Stomach (tissue), 19 donors: ENCODE measurements at places on chromosomes 5 and 9. TPM values are rescaled to one million over a fixed set of nuclear protein-coding genes. Genes with fewer than 3 reads are reported as not detected.
A peak's percentile ranks its signal among the peaks of the same experiment; 100 is the strongest.

- no peak for DNase-seq
Observed at GRCh38 chr5:608429-609370, 3.4 kb upstream of the CEP72 start.

DNA sequence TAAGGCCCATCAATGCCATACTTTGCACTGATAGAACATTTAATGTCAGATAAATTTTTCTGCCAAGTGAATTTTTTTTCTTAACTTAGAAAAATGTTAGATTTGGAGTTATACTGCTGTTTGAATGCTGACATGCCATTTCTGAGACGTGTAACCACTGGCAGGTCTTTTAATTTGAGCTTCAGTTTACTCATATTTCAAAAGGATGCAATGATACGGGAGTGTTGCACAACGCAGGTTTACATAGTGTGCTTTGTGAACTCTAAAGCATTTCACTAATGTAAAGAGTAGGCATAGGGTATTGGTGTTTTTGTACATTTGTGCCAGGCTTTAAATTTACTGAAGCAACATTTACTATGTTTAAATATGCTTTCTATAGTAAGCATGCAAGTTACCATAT is 4.2 kb downstream of the ZBTB43 start:
- DNase-seq, result no peak

- no peak for DNase-seq
Observed at GRCh38 chr5:56900395-56900794, 9.0 kb upstream of the SETD9 start.

- no peak for DNase-seq
Observed at GRCh38 chr5:146620031-146620668, 104.2 kb upstream of the GPR151 start.

- DNase-seq, result no peak
Observed at GRCh38 chr5:88207575-88207974, 61.1 kb downstream of the TMEM161B start.

GRCh38 chr9:32579706-32580331 is 6.9 kb upstream of the NDUFB6 start:
- peak; percentile 82 for DNase-seq

DNA sequence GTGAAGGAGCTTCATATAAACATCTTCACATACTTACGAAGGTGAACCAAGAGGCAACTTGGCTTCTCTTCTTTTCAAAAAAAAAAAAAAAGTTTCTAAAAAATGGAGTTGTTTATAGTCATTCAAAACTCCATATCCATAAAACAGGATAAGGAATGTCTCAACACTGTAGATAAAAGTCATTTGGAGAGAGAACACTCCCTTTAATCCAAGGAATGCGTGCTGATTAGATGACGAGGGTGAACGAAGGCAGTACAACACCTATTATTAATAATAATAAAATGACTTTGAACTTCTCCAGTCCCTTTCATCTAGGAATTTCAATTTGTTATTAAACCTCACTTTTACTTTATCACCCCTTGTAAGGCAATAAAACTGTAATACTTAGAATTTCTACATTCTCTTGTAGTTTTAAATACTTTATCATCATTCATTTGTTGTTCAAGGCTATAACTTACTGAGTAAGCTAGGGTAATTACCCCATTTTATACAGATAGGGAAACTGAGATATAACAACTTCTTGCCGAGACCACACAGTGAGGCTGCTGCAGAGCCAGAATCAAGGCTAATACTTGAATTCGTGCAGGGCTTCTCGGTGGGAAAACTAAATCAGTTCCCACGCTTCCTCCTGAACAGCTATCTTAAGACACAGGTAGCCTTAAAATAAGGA is 377.1 kb downstream of the EFNA5 start:
- peak; percentile 41 for DNase-seq

- DNase-seq, result no peak
Observed at GRCh38 chr9:93601063-93601462, 24.7 kb downstream of the PHF2 start.

DNA sequence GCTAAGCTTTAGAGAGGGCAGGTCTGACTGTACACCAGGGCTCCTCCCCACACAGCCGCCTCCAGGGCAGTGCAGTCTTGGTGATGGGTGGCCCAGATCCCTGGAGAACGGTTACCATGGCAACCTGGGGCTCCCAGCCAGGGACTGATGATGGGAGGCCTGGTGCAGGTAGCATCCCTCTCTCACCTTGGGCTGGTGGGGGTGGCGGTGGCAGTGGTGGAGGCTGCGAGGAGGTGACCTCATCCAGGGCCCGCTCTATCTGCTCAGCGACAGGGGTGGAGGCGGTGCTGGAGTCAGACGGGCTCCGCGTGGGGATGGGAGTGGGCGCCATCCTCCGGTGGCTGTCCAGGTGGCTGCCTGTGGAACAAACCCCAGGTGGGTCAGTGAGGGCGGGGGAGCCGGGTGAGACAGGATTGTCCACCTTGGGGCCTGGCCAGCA is 12.3 kb downstream of the PRR7 start:
- no peak for DNase-seq

- no peak for DNase-seq
Observed at GRCh38 chr5:10377081-10377480, 23.6 kb downstream of the MARCHF6 start.

DNA sequence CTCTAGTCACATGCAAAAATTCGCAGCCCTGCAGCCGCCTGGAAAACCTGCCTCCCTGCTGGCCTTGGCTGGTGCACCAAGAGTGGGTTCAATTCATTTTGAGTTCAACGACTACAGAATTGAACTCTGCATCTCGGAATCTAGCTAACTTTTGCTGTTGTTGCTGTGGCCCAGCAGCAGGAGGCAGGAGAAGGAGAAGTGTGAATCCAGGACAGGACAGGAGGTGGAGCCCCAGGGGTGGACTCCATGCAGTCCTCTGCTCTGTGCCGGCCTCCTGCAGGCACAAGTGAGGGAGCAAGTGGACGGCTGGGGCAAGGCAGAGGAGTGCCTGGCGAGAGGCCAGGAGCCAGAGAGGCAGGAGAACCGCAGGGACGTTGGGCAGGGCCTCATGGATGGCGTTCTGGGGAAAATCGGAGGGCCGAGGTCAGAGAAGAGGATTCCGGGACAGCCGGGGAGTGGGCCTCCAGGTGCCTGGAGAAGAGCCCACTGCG is 214.2 kb downstream of the FANCC start:
- DNase-seq, result no peak

GRCh38 chr5:33725806-33726205 is 166.0 kb downstream of the ADAMTS12 start:
- DNase-seq, result no peak

DNA sequence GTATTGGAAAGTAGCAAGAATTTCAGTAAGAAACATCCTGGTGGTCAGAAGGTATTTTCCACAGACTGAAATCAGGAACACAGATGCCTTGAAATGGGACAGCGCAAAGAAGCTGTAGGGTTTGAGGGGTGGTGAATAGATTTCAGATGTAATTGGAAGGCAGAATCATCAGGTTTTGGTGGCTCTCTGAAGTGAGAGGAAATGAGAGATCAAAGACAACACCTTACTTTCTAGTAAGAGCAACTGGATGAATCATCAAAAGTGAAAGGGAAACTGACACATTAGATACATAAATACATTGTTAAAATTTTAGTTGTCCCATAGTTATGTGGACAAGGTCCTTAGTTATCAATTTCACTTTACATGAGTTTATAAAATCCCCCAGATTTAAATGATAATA is 188.2 kb upstream of the SLC27A6 start:
- no peak for DNase-seq

- no peak for DNase-seq
Observed at GRCh38 chr5:147578228-147579024, 68.6 kb upstream of the DPYSL3 start.

GRCh38 chr9:38089387-38090165 is 20.5 kb upstream of the SHB start:
- no peak for DNase-seq

- no peak for DNase-seq
Observed at GRCh38 chr5:146107901-146108300, 2.5 kb upstream of the PLAC8L1 start.

DNA sequence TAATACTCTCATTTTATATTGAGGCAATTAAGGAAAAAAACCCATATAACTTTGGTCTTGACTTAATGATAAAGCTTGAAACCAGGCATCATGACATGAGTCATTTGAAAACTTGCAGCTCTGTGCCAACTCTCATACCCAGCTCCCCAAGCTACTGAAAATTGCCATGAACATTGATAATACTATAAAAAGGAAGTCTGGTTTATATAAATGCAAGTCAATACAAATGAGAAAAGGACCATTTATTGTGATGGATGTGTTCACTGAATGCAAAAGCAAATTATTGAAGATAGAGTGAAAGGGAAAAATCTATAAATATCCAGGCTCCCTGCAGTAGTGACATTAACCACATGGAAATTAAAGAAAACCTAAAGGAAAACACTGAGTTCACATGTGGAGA is 116.3 kb downstream of the DEPDC1B start:
- DNase-seq, result no peak

DNA sequence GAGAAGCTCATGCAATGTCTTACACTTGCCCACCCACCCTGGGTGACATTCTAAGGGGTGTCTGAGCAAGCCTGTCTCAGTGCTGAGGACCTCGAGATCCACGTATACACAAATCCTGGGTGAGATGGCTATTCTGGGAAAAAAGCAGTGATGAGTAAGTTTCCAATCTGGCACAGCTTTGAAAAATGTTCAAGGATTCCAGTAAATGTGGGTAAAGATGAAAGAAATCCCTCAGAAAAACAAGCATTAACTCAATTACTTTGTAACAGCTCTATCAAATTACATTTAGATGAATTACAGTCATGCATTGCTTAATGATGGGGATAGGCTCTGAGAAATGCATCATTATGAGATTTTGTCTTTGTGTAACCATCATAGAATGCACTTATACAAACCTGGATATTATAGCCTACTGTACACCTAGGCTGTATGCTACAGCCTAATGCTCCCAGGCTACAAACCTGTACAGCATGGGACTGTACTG is 26.9 kb downstream of the GOLM1 start:
- DNase-seq, result no peak

GRCh38 chr5:106639488-106639887 is 1031.2 kb downstream of the EFNA5 start:
- DNase-seq, result no peak

DNA sequence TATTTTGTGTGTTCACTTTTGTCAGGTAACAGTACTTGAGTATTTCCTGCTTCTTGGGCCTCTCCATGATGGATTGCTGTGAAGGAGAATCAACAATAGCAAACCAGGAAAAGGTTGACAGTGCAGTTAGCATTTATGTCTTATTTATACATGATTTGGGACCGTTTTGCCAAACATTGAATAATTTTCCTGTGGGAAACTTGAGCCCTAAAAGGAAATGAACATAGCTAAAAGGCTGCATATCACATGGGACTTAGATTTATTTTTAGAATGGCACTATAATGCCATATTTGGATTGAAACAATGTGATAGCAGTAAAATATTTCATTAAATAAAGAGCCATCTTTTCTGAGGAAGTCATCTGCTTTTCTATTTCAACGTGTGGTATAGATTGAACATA is 15.3 kb downstream of the GPR21 start:
- no peak for DNase-seq

- no peak for DNase-seq
Observed at GRCh38 chr9:3976865-3977613, 322.8 kb downstream of the GLIS3 start.

DNA sequence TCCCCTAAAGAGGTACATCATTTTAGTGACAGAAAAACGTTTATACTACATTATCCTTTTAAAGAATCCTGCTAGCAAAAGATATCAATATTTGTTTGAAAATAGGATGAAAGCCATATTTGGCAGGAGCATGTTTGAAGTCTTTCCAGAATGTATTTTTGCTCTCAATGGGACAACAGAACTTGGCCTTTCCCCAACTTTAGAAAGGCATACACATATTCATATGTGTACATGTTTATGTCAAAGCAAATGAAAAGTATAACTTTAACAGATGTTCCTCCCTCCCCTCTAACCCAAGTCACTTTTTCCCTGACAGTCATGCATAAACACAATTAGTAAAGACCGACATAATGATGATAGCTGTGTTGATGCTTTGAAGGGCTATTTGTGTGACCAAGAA is 427.8 kb upstream of the CDH6 start:
- no peak for DNase-seq

GRCh38 chr5:139658928-139659667 is 10.9 kb downstream of the CXXC5 start:
- peak; percentile 79 for DNase-seq

DNA sequence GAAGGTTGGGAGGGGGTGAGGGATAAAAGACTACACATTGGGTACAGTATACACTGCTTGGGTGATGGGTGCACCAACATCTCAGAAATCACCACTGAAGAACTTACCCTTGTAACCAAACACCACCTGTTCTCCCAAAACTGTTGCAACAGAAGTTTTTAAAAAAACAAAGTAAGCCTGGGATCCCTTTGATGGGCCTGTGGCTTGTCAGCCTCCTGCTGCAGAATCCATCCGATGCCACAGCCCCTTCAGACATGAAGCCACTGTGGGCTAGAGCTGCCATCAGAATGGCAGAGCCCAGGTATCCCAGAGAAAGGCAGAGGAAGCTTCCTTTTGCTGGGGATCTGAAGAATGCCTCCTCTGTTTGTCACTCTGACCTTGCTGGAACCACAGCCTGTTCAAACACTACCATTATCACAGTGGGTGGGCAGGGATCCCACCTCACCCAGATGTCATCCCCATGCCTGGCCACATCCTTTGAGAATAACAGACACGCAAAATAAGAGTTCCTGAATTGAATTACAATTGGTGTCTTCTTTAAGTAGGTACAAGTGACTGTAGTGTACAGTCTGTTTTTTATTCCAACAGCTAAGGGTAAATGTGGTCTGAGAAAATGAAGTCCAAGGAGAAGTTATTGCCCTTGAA is 78.1 kb upstream of the DIRAS2 start:
- no peak for DNase-seq

DNA sequence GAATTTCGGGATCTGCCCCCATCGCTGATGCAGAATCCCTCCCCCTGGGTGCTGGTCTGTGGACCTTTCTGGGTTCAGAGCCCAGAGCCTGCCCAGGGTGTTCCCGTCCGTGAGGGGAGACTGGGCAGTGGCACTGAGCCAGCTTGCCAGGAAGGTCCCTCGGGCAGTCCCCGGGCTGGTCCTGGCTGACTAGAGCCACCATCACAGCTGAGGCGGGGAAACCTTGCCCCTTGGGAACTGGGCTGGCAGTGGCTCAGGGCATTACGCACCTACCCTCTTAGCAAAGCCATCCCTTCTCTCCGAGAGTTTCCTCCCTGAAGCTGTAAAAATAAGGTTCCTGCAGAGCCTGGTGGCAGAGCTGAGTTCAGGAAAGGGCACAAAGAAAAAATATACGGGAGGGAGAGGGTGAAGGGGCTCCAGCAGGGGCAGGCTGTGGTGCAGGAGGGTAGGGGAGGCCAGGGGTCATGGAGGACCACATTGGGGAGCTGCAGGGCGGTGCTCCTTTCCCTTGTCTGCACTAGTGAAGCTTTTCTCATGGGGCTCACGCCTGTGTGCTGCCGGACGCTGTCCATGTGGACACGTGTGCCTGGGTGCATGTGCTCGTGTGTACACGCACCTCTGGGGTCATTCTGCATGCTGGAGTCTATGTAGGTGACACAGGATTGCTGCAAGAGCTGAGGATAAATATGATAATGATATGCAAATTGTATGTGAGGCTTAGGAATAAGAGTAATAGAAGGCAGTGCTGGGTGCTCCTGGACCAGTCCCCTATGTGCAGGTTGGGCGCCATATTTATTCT is 118.9 kb downstream of the LHX2 start:
- no peak for DNase-seq

Gene FIBCD1
- 0.18 TPM for total RNA-seq

Gene EPB41L4A
- total RNA-seq, result 19.3 TPM

Gene ANKRD34B
- total RNA-seq, result not detected

Gene PKD2L2
- not detected for total RNA-seq

Gene DTWD2
- 18.0 TPM for total RNA-seq

Gene CCL19
- 8.1 TPM for total RNA-seq

Gene ZNF354C
- total RNA-seq, result 1.3 TPM

Gene GABRA6
- not detected for total RNA-seq

Gene AGXT2
- 0.73 TPM for total RNA-seq
